Uterus (tissue), 4 donors: ENCODE measurements at places on chromosomes 3 and 15. TPM values are rescaled to one million over a fixed set of nuclear protein-coding genes. Genes with fewer than 3 reads are reported as not detected.

DNA sequence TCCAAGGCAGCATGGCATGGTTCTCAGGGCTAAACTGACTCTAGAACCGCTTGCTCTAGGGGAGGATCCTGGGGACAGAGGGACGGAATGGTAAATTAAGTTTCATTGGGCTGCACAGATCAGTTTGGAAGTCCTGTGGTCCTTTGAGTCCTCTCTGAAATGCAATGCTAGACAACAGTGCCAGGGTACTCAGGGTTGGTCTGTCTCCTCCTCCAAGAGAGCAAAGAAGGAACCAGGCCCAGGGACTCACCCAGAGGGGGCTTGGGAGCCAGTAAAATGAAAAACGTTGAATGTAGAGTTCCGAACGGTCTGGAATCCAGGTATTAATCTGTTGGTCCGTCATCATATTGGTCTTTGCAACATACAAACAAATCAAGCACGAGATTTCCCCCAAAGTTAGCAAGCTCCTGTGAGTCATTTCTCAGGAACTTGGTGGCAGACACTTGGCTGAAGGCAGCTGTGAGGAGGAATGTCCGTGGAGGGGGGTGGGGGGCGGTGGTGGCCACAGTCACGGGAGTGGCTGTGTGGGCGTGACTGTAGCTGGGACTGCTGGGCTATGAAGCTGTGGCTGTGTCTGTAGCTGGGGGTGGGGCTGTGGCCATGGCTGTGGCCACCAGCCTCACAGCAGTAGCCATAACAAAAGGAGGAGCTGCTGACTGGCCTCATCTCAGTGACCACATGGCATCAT lies 361.0 kb downstream of the SHQ1 start:
- peak; percentile 58 for DNase-seq
- H3K27ac ChIP-seq = peak overlapping the region; percentile 27
- H3K4me3 ChIP-seq = no peak overlapping the region
- H3K27me3 ChIP-seq = no peaks in the 10 kb centered on the region
- no peaks in the 10 kb centered on the region for H3K36me3 ChIP-seq

Gene LTF
- total RNA-seq = 3.5 TPM

Gene ANKRD34C
- total RNA-seq = not detected

DNA sequence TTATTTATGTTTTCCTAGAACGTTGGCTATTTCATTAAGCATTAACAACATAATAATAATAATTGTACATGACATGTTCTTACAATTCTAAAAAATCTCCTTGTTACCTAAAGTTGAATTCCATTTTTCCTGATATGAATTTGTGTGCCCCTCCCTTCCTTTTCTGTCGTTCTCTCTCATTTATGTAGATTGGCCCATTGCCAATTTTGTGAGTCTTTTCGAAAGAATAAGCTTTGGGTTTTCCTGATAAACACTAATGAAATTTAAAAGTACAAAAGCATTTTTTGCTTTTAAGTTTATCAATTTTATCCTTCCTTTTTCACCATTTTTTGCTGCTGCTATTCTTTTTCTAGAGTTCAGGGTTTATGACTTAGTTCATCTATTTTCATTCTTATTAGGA lies 44.9 kb downstream of the PRR23E start:
- no peaks in the 10 kb centered on the region for H3K27me3 ChIP-seq
- H3K27ac ChIP-seq = no peak overlapping the region
- H3K4me1 ChIP-seq = no peaks in the 10 kb centered on the region
- H3K36me3 ChIP-seq = no peaks in the 10 kb centered on the region

DNA sequence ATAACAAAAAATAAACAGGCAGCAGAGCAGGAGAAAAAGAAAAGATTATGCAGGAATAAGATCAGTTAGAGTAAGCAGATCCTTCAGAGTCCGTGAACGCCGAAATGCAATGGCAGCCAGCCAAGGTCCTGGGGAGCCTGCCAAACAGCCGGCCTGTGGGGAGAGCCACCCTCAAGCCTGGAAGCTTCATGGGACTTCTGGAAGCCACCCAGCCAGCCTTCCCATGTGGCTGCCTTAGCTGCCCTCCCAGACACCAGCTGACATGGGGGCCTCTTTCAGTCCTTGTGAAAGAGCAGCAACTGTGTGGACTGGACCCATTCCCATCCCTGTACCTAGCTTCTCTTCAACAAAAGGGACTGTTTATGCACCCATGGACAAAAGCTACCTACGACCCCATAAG lies 64.9 kb upstream of the RAD18 start:
- DNase-seq = peak; percentile 84
- H3K27me3 ChIP-seq = no peaks in the 10 kb centered on the region
- H3K27ac ChIP-seq = no peak overlapping the region
- H3K4me3 ChIP-seq = no peak overlapping the region
- H3K4me1 ChIP-seq = no peaks in the 10 kb centered on the region
- no peaks in the 10 kb centered on the region for H3K36me3 ChIP-seq

Gene COL6A5
- not detected for total RNA-seq

Gene C3orf70
- 24.4 TPM for total RNA-seq

Gene TNFSF10
- 30.1 TPM for total RNA-seq

DNA sequence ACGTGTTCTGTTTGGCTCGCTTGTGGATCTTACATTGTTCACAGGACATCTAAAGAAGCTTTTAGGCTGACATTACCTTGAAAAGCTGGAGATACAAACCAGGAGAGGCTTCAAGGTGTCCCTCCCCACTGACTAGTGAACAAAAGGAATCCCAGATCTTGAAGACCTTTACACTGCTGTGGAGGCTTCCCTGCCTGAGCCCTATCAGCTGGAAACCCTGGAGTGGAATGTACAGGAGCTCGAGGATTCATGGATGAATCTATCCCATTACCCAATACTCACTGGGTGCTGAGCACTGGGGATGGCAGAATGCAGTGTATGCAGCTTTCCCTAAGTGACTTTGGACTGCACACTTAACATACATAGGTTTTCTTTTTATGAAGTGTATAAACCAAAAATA lies 82.3 kb upstream of the MFGE8 start:
- no peak overlapping the region for H3K4me3 ChIP-seq
- DNase-seq = no peak
- H3K27ac ChIP-seq = no peak overlapping the region
- H3K4me1 ChIP-seq = no peaks in the 10 kb centered on the region

Gene CAMK2N2
- total RNA-seq = not detected

GRCh38 chr3:22585504-22585903 lies 617.6 kb upstream of the UBE2E2 start:
- H3K27me3 ChIP-seq = no peaks in the 10 kb centered on the region
- H3K4me3 ChIP-seq = no peak overlapping the region
- no peaks in the 10 kb centered on the region for H3K4me1 ChIP-seq
- no peak overlapping the region for H3K27ac ChIP-seq
- no peak for DNase-seq

- no peak overlapping the region for H3K4me3 ChIP-seq
- H3K27me3 ChIP-seq = no peaks in the 10 kb centered on the region
- H3K36me3 ChIP-seq = no peaks in the 10 kb centered on the region
- no peak for DNase-seq
Measured at GRCh38 chr15:101326462-101327146, 31.6 kb upstream of the SNRPA1 start.

- DNase-seq = no peak
- no peaks in the 10 kb centered on the region for H3K27me3 ChIP-seq
- no peaks in the 10 kb centered on the region for H3K4me1 ChIP-seq
- no peak overlapping the region for H3K27ac ChIP-seq
Measured at GRCh38 chr3:49553324-49553691, 969 bp upstream of the BSN start.

DNA sequence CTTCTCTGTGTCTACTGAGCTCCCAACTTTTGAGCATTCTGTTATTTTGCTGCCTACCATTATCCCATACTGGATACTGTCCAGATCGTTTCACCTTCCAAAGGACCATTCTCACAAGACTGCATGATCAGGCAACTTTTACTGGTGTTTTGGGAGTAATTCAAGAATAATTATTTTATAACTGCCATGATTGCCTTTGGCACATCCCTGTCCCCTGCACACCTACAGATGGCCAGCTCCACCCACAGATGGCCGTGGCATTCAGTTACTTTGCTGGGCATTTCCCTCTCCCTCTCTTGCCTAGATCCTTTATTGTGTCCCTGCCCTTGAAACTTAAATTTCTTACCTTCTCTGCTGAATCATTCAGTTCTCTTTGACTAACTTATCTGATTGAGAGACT lies 263.9 kb downstream of the DIPK2A start:
- DNase-seq = no peak
- no peaks in the 10 kb centered on the region for H3K4me1 ChIP-seq
- H3K27ac ChIP-seq = no peak overlapping the region
- no peaks in the 10 kb centered on the region for H3K36me3 ChIP-seq
- no peak overlapping the region for H3K4me3 ChIP-seq

GRCh38 chr3:190444006-190444405 lies 5.7 kb downstream of the TMEM207 start:
- H3K27ac ChIP-seq = no peak overlapping the region
- no peaks in the 10 kb centered on the region for H3K4me1 ChIP-seq
- no peak overlapping the region for H3K4me3 ChIP-seq
- no peaks in the 10 kb centered on the region for H3K27me3 ChIP-seq
- DNase-seq = no peak
- no peaks in the 10 kb centered on the region for H3K36me3 ChIP-seq

Gene RPL14
- 850 TPM for total RNA-seq

DNA sequence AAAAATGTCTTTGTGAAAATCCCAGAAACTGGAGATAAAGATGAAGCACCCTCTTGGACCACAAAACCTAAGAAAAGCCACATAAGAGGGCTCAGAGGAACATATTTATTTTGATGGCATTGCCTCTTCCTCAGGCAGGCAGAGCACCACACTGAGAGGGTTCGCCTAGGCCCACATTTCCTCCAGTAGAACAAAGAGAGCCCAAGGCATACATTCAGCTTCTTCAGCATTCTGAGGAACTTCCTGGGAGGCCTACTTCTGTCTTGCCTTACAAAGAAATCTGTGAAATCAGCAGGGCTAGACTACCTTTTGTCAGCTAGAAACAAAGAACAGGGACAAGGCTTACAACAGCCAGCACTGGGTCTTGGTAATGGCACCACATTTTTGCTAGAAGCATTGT lies 1325.3 kb downstream of the SI start:
- H3K36me3 ChIP-seq = no peaks in the 10 kb centered on the region
- no peaks in the 10 kb centered on the region for H3K4me1 ChIP-seq
- DNase-seq = no peak
- H3K27me3 ChIP-seq = no peaks in the 10 kb centered on the region
- no peak overlapping the region for H3K4me3 ChIP-seq

Gene SH2D7
- not detected for total RNA-seq

GRCh38 chr3:3586336-3586735 lies 212.9 kb upstream of the LRRN1 start:
- no peak for DNase-seq
- H3K27me3 ChIP-seq = no peaks in the 10 kb centered on the region
- H3K36me3 ChIP-seq = no peaks in the 10 kb centered on the region

GRCh38 chr3:12465836-12466225 lies 18.4 kb upstream of the TSEN2 start:
- H3K27ac ChIP-seq = no peak overlapping the region
- no peaks in the 10 kb centered on the region for H3K4me1 ChIP-seq
- no peak for DNase-seq
- H3K4me3 ChIP-seq = no peak overlapping the region
- H3K36me3 ChIP-seq = no peaks in the 10 kb centered on the region

Gene KLHL40
- total RNA-seq = not detected

- no peak overlapping the region for H3K4me3 ChIP-seq
- no peak for DNase-seq
- no peak overlapping the region for H3K27ac ChIP-seq
- H3K27me3 ChIP-seq = no peaks in the 10 kb centered on the region
- no peaks in the 10 kb centered on the region for H3K4me1 ChIP-seq
Measured at GRCh38 chr3:128324911-128325592, 141.6 kb downstream of the DNAJB8 start.

- H3K36me3 ChIP-seq = no peaks in the 10 kb centered on the region
- no peak overlapping the region for H3K4me3 ChIP-seq
- peak overlapping the region; percentile 88 for H3K27ac ChIP-seq
- H3K4me1 ChIP-seq = no peaks in the 10 kb centered on the region
Measured at GRCh38 chr3:25457671-25458419, 29.8 kb downstream of the RARB start.

Gene SEC22C
- total RNA-seq = 60.2 TPM

GRCh38 chr15:89825271-89825940 lies 10.8 kb upstream of the ANPEP start:
- no peak overlapping the region for H3K27ac ChIP-seq
- H3K36me3 ChIP-seq = no peaks in the 10 kb centered on the region
- no peaks in the 10 kb centered on the region for H3K27me3 ChIP-seq
- H3K4me1 ChIP-seq = no peaks in the 10 kb centered on the region

DNA sequence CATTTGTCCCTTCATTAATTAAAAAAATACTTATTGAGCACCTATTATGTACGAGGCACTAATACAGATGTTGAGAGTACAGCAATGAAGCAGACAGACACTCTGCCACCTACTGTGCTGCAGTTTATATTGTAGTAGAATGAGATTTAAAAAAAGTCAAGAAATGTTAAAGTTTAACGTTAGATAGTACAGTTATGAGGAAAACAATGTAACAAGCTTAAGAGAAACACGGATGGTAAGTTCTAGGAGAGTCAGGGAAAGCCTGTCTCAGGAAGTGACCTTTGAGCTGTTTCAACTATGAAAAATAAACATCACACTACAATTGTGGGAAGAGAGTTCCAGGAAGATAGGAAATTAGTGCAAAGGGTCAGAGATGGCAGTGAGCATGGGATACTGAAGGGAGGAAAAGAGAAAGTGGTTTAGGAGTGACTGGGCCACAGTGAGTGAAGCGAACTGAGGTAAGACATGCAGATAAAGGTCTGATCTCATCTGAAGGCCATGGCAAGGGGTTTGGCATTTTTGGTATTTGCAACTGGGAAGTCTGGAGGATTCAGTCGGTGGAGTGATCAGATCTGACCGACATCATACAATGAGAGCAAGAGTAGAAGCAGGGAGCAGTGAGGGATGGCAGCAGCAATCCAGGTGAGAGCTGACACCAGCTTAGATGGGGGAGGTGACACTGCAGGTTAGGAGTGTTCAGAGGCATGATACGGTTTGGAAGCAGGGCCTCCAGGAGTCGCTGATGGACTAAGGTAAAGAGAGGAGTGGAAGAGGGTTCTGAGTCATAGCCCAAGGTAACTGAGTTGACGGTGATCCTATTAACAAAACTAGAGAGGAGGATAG lies 28.5 kb downstream of the PLSCR4 start:
- no peak overlapping the region for H3K4me3 ChIP-seq
- H3K27ac ChIP-seq = peak overlapping the region; percentile 27
- no peaks in the 10 kb centered on the region for H3K36me3 ChIP-seq
- no peaks in the 10 kb centered on the region for H3K27me3 ChIP-seq
- no peak for DNase-seq
- H3K4me1 ChIP-seq = no peaks in the 10 kb centered on the region

- H3K4me3 ChIP-seq = no peak overlapping the region
- no peak overlapping the region for H3K27ac ChIP-seq
- H3K27me3 ChIP-seq = no peaks in the 10 kb centered on the region
- DNase-seq = no peak
- no peaks in the 10 kb centered on the region for H3K36me3 ChIP-seq
Measured at GRCh38 chr15:40244961-40245523, 6.2 kb downstream of the PAK6 start.

Gene CSTA
- total RNA-seq = 1.4 TPM

DNA sequence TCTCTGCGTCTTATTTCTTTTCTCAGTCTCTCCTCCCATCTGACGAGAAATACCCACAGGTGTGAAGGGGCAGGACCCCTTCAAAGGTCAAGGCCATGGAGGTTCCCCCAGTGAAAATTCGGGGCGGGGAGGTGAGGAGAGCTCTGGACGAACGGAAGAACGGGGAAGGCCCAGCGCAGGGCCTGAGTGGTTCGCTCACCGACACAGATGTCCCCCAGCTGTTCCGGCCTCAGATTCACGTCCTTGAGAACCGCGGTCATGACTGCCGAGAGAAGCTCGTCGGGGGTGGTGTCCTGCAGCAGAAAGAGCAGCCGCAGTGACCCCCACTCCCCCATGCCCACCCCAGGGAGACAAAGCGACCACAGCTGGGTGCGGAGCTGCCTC lies 542 bp downstream of the ACAA1 start:
- peak overlapping the region; percentile 78 for H3K4me3 ChIP-seq
- no peaks in the 10 kb centered on the region for H3K27me3 ChIP-seq
- H3K27ac ChIP-seq = peak overlapping the region; percentile 48
- no peaks in the 10 kb centered on the region for H3K4me1 ChIP-seq
